ENCODE measurements at places on chromosomes 5 and 9. TPM values are rescaled to one million over a fixed set of nuclear protein-coding genes. Genes with fewer than 3 reads are reported as not detected.

DNA sequence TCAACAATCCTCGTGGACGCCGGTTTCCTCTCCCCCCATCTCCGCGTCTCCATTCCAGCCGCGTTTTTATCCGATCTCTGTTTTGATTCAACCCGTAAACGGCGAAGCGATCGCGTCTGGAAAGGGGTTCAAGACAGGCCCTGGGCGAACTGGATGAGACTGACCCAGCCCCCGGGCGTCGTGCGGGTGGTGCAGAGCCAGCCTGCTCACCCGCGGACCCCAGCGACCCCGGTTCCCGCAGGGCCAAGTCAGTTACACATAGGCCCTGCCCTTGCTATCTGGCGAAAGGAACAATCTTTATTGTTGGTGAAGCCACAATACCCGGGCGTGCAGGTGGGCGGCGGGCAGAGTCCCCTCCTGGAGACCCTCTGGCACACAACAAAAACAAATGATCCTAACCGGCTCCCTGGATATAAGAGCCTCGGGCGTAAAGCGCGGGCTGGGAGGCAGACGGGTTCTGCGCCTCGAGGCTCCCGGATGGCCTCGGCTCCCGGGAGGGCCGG, 1.8 kb downstream of the TLX3 start:
- H3K36me3 ChIP-seq, result no peaks in the 10 kb centered on the region
- no peak overlapping the region for H3K27ac ChIP-seq
- H3K4me3 ChIP-seq, result no peak overlapping the region
- no peak for DNase-seq

DNA sequence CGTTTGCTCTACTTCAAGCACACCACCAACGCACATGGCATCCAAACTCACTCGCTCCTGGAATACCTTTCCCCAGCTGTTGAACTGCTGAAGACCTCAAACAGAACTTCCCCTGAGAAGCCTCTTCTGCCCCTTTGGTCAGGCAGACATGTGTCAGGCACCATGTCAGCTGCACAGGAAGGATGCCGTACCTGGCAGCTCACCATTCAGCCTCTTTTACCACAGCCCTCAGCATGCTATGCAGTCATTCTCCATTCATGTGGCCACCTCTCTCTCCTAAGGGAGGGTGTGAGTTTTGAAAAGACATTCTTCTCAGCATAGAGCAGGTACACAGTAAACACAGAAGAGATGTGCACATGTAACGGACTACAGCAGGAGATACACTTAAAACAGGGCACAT, 14.2 kb downstream of the IL4 start:
- H3K4me3 ChIP-seq, result no peak overlapping the region
- H3K36me3 ChIP-seq, result no peaks in the 10 kb centered on the region
- no peak overlapping the region for H3K27ac ChIP-seq
- no peak for DNase-seq

DNA sequence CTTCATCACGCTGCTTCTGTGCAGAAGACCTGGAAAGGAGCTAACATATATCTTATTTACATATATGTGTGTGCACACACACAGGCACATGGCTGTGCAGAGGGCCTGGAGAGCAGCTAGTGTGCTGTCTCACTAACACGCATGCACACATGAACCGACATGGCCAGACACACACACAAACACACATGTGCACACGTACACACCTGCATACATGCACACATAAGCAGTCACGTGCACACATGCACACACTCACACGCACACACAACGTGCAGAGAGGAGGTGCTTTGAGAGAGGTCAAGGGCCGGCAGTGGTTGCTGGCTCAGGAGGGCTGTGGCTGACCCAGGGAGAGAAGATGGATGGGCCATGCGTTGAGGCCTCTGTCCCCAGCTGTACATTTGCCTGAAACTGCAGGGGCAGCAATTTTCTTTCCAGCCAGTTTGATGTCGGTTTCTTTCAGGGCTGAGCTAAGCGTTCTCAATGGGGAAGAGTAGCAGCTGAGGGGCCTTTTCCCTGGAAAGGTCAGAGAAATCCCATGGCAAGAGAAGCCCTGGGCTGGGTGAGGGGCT, 66.7 kb downstream of the OLFM1 start:
- H3K36me3 ChIP-seq, result no peaks in the 10 kb centered on the region
- DNase-seq, result no peak
- no peak overlapping the region for H3K4me3 ChIP-seq
- no peaks in the 10 kb centered on the region for H3K27me3 ChIP-seq
- no peaks in the 10 kb centered on the region for H3K4me1 ChIP-seq
- no peak overlapping the region for H3K27ac ChIP-seq

- DNase-seq, result no peak
- no peak overlapping the region for H3K27ac ChIP-seq
- no peak overlapping the region for H3K4me3 ChIP-seq
- H3K4me1 ChIP-seq, result no peaks in the 10 kb centered on the region
Measured at GRCh38 chr9:131505012-131505411, 2.3 kb downstream of the POMT1 start.

DNA sequence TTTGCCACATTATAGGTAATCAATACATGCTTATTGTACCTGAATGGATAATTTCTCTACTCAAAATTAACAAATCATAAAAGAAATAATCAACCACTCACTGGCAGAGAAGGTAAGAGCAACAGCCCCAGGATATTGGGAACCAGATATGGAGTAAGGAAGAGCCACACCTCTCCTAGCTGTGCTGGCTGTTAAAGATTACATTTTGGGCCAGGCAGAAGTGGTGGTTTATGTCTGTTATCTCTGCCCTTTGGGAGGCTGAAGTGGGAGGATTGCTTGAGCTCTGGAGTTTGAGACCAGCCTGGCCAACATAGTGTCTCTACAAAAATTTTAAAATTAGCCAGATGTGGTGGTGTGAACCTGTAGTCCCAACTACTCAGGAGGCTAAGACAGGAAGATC, 56.4 kb downstream of the BHMT start:
- H3K4me3 ChIP-seq, result no peak overlapping the region
- H3K4me1 ChIP-seq, result no peaks in the 10 kb centered on the region
- H3K36me3 ChIP-seq, result no peaks in the 10 kb centered on the region
- no peaks in the 10 kb centered on the region for H3K27me3 ChIP-seq
- no peak for DNase-seq

GRCh38 chr9:91146391-91147019, 215.2 kb downstream of the AUH start:
- H3K27ac ChIP-seq, result no peak overlapping the region
- DNase-seq, result no peak
- H3K4me1 ChIP-seq, result peaks cover under 1% of the 10 kb centered on the region
- no peaks in the 10 kb centered on the region for H3K36me3 ChIP-seq

DNA sequence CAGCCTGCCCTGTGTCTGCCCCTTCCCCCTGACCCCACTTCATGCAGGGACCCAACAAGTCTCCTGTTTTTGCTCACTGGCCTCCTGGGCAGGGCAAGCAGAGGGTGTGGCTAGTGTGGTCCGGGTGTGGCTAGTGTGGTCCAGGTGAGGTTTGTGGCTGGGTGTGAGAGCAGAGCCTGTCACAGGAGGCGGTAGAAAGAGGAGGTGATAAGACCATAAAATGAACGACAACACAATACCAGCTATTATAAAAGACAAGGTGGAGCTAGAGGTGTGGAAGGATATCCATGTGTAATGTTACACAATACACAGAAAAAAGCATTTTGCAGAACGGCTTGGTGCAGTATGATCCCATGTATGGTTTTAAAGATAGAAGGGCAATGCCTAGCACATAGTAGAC, 23.3 kb downstream of the SPRY4 start:
- H3K4me1 ChIP-seq, result no peaks in the 10 kb centered on the region
- no peak overlapping the region for H3K27ac ChIP-seq
- no peaks in the 10 kb centered on the region for H3K27me3 ChIP-seq
- no peaks in the 10 kb centered on the region for H3K36me3 ChIP-seq
- no peak for DNase-seq

DNA sequence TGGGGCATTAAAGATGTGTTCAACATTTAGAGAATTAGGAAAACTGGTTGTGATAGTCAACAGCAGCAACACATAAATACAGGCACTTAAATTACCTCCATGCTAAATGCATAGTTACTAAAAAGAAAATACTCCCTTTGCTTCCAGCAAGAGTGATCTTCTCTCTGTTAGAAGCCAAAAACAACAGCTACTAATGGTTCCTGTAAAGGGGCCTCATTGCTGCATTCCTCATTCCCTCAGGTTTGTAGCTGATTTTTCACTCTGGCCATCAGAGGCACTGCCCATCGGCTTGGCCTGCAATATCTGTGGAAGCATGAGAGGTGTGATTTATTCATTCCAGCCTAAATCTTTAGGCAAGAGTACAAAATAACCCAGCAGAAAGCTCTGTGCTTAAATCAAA, 466.0 kb upstream of the ADAMTS16 start:
- H3K27me3 ChIP-seq, result no peaks in the 10 kb centered on the region
- H3K4me3 ChIP-seq, result no peak overlapping the region
- no peaks in the 10 kb centered on the region for H3K4me1 ChIP-seq
- no peaks in the 10 kb centered on the region for H3K36me3 ChIP-seq
- no peak overlapping the region for H3K27ac ChIP-seq

DNA sequence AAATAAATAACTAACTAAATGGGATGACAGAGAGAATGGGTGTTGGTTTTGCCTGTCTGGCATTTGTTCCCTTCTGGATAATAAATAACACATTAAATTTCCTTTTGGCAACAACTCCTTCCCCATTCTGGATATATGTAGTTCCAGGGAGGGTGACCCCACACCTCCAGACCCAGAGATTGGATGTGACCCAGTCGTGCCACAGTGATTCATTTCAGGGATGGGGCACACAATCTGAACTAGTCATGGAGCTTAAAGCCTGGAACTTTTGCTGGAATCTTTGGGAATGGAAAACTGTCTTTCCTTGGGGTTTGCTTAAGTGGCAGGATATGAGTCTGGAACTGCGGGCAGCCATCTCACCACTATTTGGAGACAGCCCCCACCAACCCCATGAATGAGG, 11.3 kb downstream of the KLF9 start:
- no peaks in the 10 kb centered on the region for H3K27me3 ChIP-seq
- DNase-seq, result peak; percentile 29
- H3K4me1 ChIP-seq, result peaks cover 25% of the 10 kb centered on the region
- H3K4me3 ChIP-seq, result no peak overlapping the region

DNA sequence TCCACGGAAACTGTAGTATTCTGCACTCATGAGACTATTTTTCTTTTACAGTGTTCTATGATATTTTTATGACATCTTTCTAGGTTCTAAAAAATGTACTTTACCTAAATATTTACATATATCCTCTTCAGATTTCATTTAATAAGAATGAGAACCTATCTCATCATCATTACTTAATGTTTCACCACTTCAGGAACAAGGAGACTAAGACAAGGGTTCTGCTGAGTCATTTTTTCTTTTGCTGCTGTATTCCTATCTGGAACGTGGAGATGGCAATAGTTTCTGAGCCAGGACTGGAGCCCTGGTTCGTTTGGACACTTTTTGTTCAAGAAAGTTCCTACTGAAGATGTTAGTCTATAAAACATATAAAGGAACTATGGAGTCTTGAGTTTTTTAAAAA, 258.2 kb upstream of the MAP3K1 start:
- H3K4me3 ChIP-seq, result no peak overlapping the region
- no peak for DNase-seq
- no peaks in the 10 kb centered on the region for H3K27me3 ChIP-seq
- H3K36me3 ChIP-seq, result no peaks in the 10 kb centered on the region
- H3K27ac ChIP-seq, result no peak overlapping the region

DNA sequence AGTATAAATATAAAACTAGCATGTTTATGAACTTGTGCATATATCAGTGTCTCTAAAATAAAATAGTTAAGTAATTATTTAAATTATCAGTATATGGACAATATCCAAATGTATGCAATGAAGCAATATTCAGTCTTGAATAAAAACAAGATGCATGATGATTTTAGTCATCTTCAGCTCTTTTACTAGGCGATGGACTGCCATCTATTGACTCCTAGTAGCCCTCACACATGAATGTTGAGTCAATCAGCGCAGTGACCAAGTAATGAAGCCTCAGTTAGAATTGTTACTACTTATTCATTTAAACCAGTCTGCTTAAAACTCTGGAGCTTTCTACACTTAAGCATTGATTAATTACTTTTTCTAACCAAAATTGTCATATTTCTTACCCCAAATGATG, 92.9 kb upstream of the GRHPR start:
- no peaks in the 10 kb centered on the region for H3K36me3 ChIP-seq
- no peak for DNase-seq
- H3K4me3 ChIP-seq, result no peak overlapping the region
- no peak overlapping the region for H3K27ac ChIP-seq
- no peaks in the 10 kb centered on the region for H3K27me3 ChIP-seq

GRCh38 chr9:22026696-22027095, 17.6 kb upstream of the CDKN2B start:
- H3K27ac ChIP-seq, result no peak overlapping the region
- no peaks in the 10 kb centered on the region for H3K36me3 ChIP-seq
- H3K4me1 ChIP-seq, result no peaks in the 10 kb centered on the region
- H3K4me3 ChIP-seq, result no peak overlapping the region

GRCh38 chr5:146888351-146888978, 9.9 kb upstream of the PPP2R2B start:
- no peaks in the 10 kb centered on the region for H3K36me3 ChIP-seq
- no peak for DNase-seq
- no peak overlapping the region for H3K27ac ChIP-seq
- no peaks in the 10 kb centered on the region for H3K4me1 ChIP-seq
- no peaks in the 10 kb centered on the region for H3K27me3 ChIP-seq
- H3K4me3 ChIP-seq, result no peak overlapping the region

DNA sequence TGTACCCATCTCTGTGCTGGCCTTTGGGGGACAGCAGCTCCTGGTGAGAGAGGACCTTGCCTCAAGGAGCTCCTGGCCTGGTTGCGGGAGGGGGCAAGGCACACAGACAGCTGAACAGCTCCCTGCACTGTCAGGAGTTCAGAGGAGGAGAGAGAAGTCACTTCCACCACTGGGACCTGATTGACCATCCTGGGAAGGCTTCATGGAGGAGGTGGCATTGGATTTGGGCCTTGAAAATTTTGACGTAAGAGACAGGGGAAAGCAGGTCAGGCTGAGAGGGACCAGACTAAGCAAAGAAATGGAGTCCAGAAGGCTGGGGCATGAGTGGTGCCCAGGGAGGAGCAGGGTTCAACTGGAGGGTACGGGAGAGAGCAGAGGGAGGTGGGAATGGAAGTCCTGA, 20.3 kb upstream of the DAB2IP start:
- H3K4me1 ChIP-seq, result no peaks in the 10 kb centered on the region
- no peaks in the 10 kb centered on the region for H3K36me3 ChIP-seq
- no peaks in the 10 kb centered on the region for H3K27me3 ChIP-seq
- no peak overlapping the region for H3K27ac ChIP-seq

DNA sequence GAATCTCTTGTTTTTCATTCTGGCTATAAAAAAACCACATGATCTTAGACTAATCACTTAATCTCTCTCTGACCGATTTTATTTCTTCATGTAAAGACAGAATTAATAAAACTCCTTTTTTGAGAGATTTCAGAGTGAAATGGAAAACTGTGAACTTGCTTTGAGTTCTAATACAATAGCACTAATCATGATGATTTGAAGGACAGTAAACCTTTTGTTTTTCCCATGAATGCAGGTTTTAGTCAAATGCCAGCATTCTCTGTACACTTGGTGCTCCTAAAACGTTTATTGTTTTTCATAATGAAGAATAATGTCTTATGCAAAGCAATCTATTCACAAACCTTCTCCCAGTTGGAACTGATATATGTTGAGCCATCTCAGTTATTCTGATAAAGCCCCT, 86.8 kb downstream of the SLC24A2 start:
- DNase-seq, result no peak
- H3K4me1 ChIP-seq, result no peaks in the 10 kb centered on the region
- H3K27ac ChIP-seq, result no peak overlapping the region
- H3K36me3 ChIP-seq, result no peaks in the 10 kb centered on the region
- H3K4me3 ChIP-seq, result no peak overlapping the region

INVS gene
- 59.2 TPM for total RNA-seq

PWWP2A gene
- total RNA-seq, result 12.9 TPM

SAPCD2 gene
- 5.9 TPM for total RNA-seq

PRR7 gene
- total RNA-seq, result 1.9 TPM

RNF183 gene
- 0.82 TPM for total RNA-seq

GABBR2 gene
- not detected for total RNA-seq

SLC25A2 gene
- 2.4 TPM for total RNA-seq

PITX1 gene
- 1.2 TPM for total RNA-seq

SEMA6A gene
- 118 TPM for total RNA-seq

MVB12B gene
- total RNA-seq, result 29.4 TPM

All from uterus (tissue), 4 donors.